ENCODE measurements at places on chromosomes 3 and 15.

GRCh38 chr3:161409069-161409468, 37.8 kb upstream of the SPTSSB start:
- DNase-seq = peak; percentile 49

GRCh38 chr3:81864272-81864671, 102.8 kb upstream of the GBE1 start:
- DNase-seq = no peak

DNA sequence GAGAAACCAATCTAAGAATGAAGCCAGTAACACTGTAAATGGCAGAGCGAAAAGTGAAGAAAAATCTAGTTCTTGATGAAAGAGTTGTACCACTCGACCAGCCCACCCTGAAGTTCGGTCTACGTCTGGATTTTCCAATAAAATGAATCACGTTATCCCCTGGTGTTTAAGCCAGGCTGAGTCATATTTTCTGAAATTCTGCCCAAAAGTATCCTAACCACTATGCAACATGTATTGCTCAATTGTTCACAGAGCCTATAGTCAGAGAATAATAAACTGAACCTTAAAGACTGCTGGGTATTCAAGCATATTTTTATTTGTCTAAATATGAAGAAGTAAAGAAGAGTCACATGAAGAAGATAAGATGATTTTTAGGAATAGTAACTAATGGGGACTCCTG, 245.7 kb downstream of the FGF12 start:
- DNase-seq = no peak

GRCh38 chr3:54358969-54359694, 236.8 kb downstream of the CACNA2D3 start:
- DNase-seq = no peak
